NB4 (cell line): ENCODE measurements at places on chromosomes 4 and X.

GRCh38 chr4:133592591-133592990 lies 443.5 kb downstream of the PCDH10 start:
- DNase-seq = no peak

DNA sequence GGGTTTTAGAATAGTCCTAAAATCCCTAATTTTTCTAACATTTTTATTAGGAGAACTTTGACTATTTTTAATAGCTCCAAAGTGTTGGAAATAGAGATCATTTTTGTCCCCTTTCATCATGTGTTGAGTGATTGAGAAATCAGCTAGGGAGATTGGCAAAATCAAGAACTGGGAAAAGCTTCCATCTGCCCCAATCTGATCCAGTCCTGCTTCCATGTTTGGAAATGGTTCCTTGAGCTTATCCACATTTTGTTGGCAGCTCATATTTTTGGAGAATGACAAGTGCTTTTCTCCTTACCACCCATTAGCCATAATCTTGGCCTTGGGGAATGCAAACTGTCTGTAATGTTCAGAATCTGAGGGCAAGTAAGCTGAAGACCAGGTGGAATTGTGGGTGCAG lies 73.9 kb downstream of the SYNPO2 start:
- no peak for DNase-seq

DNA sequence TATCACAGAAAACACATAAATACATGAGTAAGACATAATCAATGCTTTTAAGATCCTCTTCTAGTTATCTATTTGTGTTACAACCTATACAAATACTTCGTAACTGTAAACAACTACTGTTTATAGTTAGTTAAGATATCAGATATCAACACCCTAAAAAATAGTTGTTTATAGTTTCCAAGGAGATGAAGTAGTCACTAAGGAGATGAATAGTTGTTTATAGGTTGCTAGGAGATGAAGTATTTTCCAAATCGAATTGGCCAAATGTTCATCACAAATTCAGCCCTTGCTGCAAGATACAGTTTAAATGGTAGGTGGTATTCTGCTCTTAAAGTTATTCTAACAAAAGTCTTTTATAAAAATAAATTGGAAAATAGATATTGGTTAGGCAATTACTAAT lies 618.2 kb upstream of the PCDH10 start:
- DNase-seq = no peak

GRCh38 chrX:19906293-19906692 lies 18.9 kb upstream of the SH3KBP1 start:
- peak; percentile 55 for DNase-seq

DNA sequence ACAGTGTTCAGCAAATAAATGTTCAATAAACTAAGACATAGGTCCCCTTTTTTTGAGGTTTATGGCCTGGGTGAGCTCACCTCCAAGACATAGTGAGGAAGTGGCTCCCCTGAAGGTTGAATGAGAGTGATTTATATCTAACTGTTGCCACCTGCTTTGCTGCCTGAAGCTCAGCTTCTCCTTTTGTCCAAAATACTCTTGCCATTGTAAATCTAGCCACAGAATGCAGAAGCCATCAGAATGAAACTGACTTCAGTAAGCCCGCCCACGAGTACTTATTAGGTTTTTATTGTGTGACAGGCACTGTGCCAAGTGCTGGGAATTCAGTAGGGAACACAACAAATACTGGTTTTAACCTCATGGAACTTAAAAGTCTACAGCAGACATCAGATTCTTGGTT lies 18.0 kb downstream of the SPINK2 start:
- DNase-seq = peak; percentile 80

DNA sequence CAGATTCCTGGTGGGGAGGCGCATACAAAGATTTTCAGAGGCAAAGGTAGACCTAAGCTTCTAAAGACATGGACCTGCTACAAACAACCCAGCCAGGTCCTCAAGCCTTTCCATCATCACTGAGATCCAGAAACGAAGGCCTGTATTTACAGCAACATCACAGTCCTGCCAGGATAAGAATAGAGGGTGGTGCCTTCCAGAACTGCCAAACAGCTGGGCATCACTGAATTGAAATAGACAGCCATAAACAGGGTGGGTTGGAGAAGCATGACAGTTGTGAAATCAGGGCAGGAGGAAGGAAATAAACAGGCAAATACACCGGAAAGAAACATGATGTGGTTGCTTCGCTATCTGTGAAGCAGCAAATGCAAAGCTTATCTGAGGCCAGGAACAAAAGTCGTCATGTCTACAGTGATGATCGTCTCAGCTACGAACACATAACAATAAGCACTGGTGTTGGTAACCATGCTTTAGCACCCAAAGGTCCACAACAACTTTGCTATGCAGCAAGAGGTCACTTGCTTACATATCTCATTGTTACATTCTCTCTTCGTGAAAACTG lies 6.7 kb upstream of the TMEM154 start:
- no peak for DNase-seq

DNA sequence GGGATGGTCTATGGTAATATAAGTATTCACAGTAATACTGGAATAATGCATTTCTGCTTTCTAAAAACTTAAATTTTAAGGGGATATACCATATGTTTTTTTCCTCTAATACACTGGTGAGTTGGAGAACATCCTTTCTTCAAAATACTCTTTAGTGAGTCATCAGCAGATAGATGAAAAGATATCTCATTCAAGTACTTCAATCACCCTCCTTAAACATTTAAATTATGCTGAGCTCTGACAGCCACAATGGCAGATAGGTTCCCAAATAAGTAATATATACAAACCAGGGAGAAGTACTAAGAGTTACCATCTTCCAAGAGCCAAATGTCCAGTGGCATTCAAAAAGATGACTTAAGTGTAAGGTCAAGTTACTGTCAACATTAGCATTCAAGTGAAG lies 52.2 kb downstream of the AMMECR1 start:
- DNase-seq = no peak

GRCh38 chrX:119870626-119871131 lies 854 bp downstream of the RNF113A start:
- peak; percentile 69 for DNase-seq

- DNase-seq = no peak
Observed at GRCh38 chrX:141405853-141406492, 163.7 kb upstream of the SPANXC start.

DNA sequence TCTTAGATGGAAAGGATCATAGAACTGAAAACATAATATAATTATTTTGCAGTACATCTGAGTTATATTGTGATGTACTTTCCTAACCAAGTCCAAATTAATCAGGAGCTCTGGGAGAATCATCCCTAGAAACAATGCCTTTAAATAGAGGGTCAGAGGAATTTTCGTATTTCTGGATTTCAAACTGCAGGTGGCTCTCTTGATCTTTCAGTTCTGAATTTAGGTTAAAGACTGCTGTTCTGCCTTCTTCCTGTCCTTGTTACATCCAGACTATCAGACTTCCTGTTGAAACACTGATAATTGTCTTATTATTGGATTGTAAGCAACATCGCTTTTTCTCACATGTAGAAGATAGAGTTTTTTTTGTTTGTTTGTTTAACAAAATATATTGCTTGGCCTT lies 142.7 kb downstream of the RPA4 start:
- no peak for DNase-seq

DNA sequence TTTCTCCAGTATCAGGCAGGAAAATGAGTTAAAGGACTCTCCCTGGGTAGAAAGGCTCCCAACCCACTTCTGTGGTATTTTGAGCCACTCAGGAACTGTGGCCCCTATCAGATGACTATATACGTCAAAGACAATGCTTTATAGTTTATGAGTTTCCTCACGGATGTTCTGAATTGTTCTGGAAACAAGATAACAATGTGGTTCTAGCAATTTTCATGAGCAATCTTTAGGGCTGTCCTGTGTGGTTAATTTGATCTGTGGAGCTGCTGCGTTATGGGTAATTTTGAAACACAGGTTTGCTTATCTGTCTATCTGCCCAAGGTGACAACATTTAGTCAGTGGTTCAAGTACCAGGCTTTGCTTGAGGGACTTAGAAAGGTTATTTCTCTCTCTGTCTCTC lies 46.7 kb upstream of the IL2 start:
- no peak for DNase-seq

DNA sequence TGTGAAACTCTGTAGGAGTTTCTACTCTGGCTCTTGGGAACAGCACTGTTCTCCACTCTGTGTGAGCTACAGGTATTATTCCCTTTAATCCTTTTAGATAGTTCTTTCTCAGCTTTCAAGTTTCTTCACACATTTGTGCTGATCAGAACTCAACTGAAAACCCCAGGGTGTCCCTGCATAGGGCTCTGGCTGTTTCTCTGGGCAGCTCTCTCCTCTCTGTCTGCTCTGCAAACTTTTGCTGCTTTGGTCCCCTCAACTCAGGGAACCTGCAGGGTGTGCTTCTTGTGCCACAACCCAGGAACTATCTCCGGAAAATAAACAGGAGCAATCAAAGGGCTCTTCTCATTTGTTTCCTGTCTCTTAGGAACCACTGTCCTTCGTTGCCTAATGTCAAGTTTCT lies 196.6 kb upstream of the GABRA2 start:
- no peak for DNase-seq

GRCh38 chr4:157564771-157565170 lies 344.2 kb downstream of the GRIA2 start:
- DNase-seq = no peak
